Cortex of kidney (tissue), 1 donor: ENCODE measurements at places on chromosomes 5 and 9.

DNA sequence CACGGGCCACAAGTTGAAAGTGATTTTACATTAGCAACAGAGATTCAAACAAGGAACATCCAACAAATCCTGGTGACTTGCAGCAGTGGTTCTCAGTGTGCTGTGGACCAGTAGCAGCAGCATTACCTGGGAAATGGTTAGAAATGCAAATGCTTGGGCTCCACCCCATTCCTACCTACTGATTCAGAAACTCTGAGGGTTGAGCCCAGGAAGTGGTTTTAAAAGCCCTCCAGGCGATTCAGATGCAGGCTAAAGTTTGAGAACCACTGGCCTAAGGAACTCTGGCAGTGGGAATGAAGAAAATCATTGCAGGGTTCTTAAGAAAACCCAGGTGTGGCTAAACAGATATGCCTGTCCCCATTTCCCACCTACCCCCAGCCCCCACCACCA, 398.8 kb downstream of the ENC1 start:
- no peak for DNase-seq

DNA sequence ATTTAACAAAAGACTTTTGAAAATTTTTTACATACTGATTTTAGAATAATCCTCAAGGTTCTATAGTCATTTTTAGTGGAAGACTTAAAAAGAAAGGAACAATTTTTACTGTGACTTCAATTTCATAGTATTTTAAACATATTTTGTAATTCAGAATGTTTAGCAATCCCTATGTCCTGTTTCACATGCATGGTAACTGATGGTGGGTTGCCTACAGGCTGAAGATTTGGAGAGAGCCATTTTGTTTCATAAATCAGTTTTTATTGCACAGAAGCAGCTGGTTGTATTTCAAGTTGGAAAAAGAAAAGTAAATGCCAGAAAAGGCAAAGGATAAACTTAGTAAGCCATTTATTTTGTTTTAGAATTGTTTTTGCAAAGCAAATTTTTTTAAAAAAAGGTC, 24.0 kb downstream of the STARD4 start:
- DNase-seq, result no peak

DNA sequence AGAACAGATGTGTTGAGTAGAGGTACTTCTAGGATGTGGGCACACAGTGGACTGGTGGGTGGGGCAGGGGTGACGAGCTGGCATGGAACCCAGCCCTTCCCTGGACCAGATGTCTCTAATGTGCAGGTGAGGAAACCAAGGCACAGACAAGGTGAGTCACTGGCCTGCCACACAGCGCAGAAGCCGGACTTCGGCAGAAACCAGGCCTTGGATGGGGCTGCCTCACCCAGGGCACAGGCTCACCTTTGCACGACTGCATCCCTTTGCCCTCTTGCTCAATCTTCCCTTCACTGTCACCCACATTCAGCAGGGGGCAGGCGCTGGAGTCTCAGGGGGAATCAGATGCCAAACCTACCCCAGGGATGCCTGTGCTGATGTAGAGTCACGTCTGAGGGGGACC, 65.4 kb upstream of the LMX1B start:
- DNase-seq, result no peak

DNA sequence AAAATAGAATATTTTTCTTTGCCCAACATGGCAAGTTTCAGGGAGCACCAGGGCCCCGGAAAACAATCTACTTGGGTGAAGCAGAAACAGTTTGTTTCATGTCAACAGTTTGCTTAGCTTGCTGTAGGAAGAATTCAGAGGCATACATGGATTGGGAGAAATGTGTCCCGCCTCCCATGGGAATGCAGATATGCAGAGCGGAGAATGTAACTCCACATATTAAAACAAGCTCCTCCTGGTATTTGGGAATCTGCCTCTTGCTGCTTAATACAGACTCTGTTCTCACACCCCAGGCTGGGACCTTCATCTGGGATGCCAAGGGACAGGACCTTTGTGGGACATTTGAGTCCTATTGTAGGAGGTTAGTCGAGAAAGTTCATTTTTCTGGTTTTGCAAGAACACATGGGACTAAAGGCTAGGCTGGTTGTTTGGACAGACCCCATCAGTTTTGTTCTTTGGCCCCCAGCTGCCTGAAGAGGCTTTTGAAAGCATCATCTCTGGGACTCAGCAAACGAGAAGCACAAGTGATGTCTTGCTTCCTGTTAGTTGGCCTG, 220.5 kb upstream of the ADRA1B start:
- DNase-seq, result no peak

- no peak for DNase-seq
These were observed 95.1 kb upstream of the TMED7 start for GRCh38 chr5:115720888-115721287.
